Keratinocyte (primary cell): ENCODE measurements at places on chromosomes 7 and 10.

GRCh38 chr10:51705774-51706173 lies 6.4 kb upstream of the CSTF2T start:
- no peak overlapping the region for H3K4me3 ChIP-seq
- H3K36me3 ChIP-seq, result no peaks in the 10 kb centered on the region
- DNase-seq, result no peak
- H3K27me3 ChIP-seq, result no peaks in the 10 kb centered on the region

DNA sequence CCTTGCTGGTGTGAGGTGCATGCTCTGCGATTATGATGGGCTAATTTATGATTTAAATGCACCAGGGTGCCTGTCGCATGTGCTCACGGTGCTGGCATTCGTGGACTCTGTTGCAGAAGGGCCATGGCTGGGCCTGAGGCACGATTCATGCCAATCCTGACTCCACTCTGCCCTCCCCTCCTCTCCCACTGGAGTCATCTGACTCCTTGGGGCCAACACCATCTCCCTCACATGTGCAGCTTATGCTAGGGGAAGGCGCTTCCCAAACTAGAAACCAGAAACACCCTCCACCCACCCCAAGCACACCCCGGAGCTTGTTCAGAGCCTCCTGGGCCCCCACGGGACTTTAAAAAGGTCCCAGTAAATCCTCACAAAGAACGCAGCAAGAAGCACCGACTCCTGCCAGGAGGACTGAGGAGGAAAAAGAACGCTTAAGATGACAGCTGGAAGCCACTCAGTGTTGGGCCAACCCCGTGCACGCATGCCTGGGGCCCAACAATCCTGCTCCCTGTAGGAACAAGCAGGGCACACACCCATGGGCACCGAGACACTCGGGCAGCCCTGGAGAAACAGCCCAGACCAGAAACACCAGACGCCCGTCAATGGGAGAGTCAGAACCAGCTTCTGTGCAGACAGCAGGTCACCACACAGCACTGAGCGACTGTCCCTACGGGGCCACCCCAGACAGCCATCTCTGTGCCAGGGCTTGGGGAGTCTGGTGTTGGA lies 14.1 kb downstream of the BRI3 start:
- no peak overlapping the region for H3K4me3 ChIP-seq
- H3K27ac ChIP-seq, result no peak overlapping the region
- DNase-seq, result no peak
- peaks cover 34% of the 10 kb centered on the region for H3K36me3 ChIP-seq

- H3K4me1 ChIP-seq, result no peaks in the 10 kb centered on the region
- no peaks in the 10 kb centered on the region for H3K36me3 ChIP-seq
- DNase-seq, result no peak
- H3K27ac ChIP-seq, result no peak overlapping the region
These were observed 115.8 kb upstream of the SORCS1 start for GRCh38 chr10:107280293-107280692.

GRCh38 chr10:43667761-43668386 lies 19.2 kb upstream of the ZNF32 start:
- H3K27me3 ChIP-seq, result peaks cover 13% of the 10 kb centered on the region
- no peak overlapping the region for H3K27ac ChIP-seq
- DNase-seq, result no peak
- no peak overlapping the region for H3K4me3 ChIP-seq

DNA sequence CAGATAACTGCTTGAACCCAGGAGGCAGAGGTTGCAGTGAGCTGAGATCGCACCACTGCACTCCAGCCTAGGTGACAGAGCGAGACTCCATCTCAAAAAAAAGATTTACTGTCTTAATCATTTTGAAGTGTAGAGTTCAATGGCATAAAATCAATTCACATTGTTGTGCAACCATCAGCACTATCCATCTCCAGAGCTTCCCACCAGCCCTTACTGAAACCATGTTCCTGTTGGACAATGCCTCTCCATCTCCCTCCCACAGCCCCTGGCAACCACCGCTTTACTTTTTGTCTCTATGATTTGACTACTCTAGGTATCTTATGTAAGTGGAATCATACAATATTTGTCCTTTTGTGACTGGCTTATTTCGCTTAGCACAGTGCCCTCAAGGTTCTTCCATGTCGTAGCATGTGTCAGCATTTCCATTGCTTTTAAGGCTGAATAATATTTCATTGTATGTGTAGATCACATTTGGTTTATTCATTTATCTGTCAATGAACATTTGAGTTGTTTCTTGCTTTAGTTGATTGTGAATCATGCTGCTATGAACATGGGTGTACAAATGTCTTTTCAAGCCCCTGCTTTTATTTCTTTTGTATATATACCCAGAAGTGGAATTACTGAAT lies 33.1 kb downstream of the NACAD start:
- H3K27ac ChIP-seq, result no peak overlapping the region
- H3K36me3 ChIP-seq, result peaks cover 8% of the 10 kb centered on the region
- no peak for DNase-seq
- no peak overlapping the region for H3K4me3 ChIP-seq

- no peaks in the 10 kb centered on the region for H3K27me3 ChIP-seq
- no peak overlapping the region for H3K4me3 ChIP-seq
- H3K36me3 ChIP-seq, result peaks cover 16% of the 10 kb centered on the region
- no peak for DNase-seq
- no peak overlapping the region for H3K27ac ChIP-seq
These were observed 10.5 kb downstream of the DAGLB start for GRCh38 chr7:6437251-6437650.

- no peaks in the 10 kb centered on the region for H3K36me3 ChIP-seq
- H3K4me1 ChIP-seq, result no peaks in the 10 kb centered on the region
- peaks cover 4% of the 10 kb centered on the region for H3K27me3 ChIP-seq
These were observed 535.9 kb downstream of the TFEC start for GRCh38 chr7:115494529-115495147.

DNA sequence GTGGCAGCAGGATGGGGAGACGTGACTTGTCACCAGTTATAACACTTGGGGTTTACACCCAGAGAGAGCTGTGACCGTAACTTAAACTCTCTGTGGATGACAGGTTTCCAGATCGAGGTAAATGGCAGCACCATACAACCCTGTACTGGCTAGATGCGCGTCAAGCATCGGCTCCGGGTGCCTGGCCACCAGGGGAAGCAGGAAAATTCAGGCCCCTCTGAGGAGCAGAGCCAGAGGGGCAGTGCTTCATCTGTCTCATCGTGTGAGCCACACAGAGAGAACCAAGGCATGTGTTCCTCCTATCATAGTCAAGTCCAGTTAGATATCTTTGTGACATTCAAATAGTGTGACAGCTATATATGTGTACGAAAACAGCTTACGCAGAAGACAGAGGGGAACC lies 652.2 kb upstream of the FOXK1 start:
- no peak overlapping the region for H3K4me3 ChIP-seq
- no peak overlapping the region for H3K27ac ChIP-seq
- H3K36me3 ChIP-seq, result no peaks in the 10 kb centered on the region
- DNase-seq, result no peak

DNA sequence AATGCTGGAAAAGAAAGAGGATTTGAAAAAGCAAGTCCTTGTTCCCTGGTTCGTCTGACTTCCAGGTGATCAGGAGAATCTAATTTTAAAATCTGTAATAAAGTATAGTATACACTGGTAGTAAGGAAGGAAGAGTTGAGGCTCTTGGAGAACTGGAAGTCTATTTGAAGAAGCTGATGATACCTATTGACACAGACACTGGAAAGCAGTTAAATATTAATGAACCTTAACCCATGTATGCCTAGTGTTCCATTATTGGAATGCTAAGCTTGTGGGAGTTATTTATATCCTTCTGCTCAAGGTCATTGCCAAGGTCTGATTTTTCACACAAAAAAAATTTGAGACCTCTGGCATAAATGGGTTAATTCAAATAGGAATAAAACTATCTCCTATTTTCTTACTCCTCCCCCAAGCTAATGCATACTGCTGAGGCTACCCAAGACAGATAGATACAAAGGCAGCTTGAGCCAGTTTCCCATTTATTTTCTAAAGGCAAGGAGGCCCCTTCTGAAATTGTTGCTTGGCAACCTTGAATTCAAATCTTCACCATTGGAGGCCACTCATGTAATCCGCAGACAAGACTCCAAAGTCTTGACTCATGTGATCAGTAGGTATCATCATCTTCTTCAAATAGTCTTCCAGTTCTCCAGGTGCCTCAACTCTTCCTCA lies 110.2 kb downstream of the FZD1 start:
- no peak overlapping the region for H3K27ac ChIP-seq
- DNase-seq, result no peak

- H3K4me3 ChIP-seq, result no peak overlapping the region
- H3K4me1 ChIP-seq, result peaks cover 20% of the 10 kb centered on the region
- no peak overlapping the region for H3K27ac ChIP-seq
- H3K27me3 ChIP-seq, result no peaks in the 10 kb centered on the region
- peaks cover 16% of the 10 kb centered on the region for H3K36me3 ChIP-seq
- no peak for DNase-seq
These were observed 40.6 kb downstream of the SH3PXD2A start for GRCh38 chr10:103814626-103815370.

- no peak for DNase-seq
- no peak overlapping the region for H3K4me3 ChIP-seq
- no peaks in the 10 kb centered on the region for H3K27me3 ChIP-seq
- no peaks in the 10 kb centered on the region for H3K36me3 ChIP-seq
- no peak overlapping the region for H3K27ac ChIP-seq
- peaks cover 17% of the 10 kb centered on the region for H3K4me1 ChIP-seq
These were observed 191.7 kb upstream of the C7orf33 start for GRCh38 chr7:148398844-148399365.

GRCh38 chr10:78781251-78781913 lies 287.4 kb upstream of the ZMIZ1 start:
- H3K27me3 ChIP-seq, result peaks cover 9% of the 10 kb centered on the region
- no peak for DNase-seq
- H3K4me1 ChIP-seq, result no peaks in the 10 kb centered on the region
- H3K36me3 ChIP-seq, result no peaks in the 10 kb centered on the region
- no peak overlapping the region for H3K27ac ChIP-seq

DNA sequence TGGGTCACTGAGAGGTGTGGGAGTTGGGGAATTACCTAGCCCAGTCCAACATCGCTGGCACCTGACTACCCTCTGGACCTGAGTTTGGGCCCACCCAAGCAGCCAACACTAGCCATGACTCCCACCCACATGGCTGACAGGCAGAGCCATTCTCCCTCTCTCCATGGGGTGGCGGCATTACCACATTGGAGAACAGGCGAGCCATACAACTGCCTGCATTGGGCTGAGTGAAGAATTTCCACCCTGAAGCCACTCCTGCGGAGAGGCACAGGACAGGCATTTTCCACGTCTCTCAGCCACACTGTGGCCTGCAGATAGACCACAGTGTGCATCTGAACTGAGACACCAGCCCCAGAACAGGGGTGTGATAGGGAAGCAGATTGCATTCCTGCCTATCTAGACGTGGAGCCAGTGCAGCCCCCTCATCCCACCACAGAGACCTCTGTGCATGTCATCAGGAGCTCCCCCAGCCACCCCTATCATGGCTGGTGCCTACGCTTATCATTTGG lies 58.2 kb upstream of the ANTXRL start:
- H3K4me1 ChIP-seq, result peaks cover 7% of the 10 kb centered on the region
- H3K4me3 ChIP-seq, result no peak overlapping the region
- H3K27me3 ChIP-seq, result peaks cover 9% of the 10 kb centered on the region
- no peak for DNase-seq
- H3K36me3 ChIP-seq, result no peaks in the 10 kb centered on the region
- H3K27ac ChIP-seq, result no peak overlapping the region

GRCh38 chr7:75920431-75921161 lies 5.6 kb downstream of the POR start:
- no peak for DNase-seq
- no peak overlapping the region for H3K4me3 ChIP-seq
- peaks cover 7% of the 10 kb centered on the region for H3K4me1 ChIP-seq
- H3K36me3 ChIP-seq, result peaks cover 3% of the 10 kb centered on the region

GRCh38 chr10:96513305-96513697 lies 425 bp downstream of the TLL2 start:
- H3K4me3 ChIP-seq, result peak overlapping the region; percentile 60
- no peaks in the 10 kb centered on the region for H3K36me3 ChIP-seq
- no peak for DNase-seq
- H3K27me3 ChIP-seq, result peaks cover 15% of the 10 kb centered on the region

- no peaks in the 10 kb centered on the region for H3K27me3 ChIP-seq
- H3K4me1 ChIP-seq, result no peaks in the 10 kb centered on the region
- no peak overlapping the region for H3K27ac ChIP-seq
- no peaks in the 10 kb centered on the region for H3K36me3 ChIP-seq
These were observed 672.2 kb upstream of the LRRN3 start for GRCh38 chr7:110418659-110419280.

DNA sequence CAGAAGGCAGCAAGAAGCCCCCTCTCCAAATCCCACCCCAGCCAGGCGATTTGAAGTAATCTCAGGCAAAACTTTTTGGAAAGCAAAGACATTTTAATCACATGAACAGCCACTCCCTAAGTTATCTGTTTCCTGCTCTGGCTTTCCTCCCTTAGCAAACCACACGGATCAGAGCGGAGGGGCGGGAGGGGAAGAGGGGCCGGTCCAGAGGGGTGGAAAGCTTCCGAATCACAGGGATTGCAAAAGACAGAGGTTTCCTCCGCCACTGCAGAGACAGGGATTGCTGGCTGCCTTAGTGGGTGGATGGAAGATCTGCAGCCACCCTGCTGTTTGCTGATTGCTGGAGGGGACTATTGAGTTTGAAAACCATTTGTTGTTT lies 41.2 kb downstream of the ZCCHC24 start:
- DNase-seq, result no peak
- no peak overlapping the region for H3K4me3 ChIP-seq
- H3K27ac ChIP-seq, result no peak overlapping the region
- H3K27me3 ChIP-seq, result no peaks in the 10 kb centered on the region
- no peaks in the 10 kb centered on the region for H3K4me1 ChIP-seq
- H3K36me3 ChIP-seq, result no peaks in the 10 kb centered on the region

- no peak overlapping the region for H3K4me3 ChIP-seq
- H3K27me3 ChIP-seq, result no peaks in the 10 kb centered on the region
- peaks cover 15% of the 10 kb centered on the region for H3K4me1 ChIP-seq
- DNase-seq, result no peak
These were observed 254.9 kb downstream of the SNX10 start for GRCh38 chr7:26546508-26547053.

- peaks cover 55% of the 10 kb centered on the region for H3K27me3 ChIP-seq
- H3K4me1 ChIP-seq, result no peaks in the 10 kb centered on the region
- H3K4me3 ChIP-seq, result no peak overlapping the region
- DNase-seq, result no peak
- H3K36me3 ChIP-seq, result no peaks in the 10 kb centered on the region
These were observed 483 bp downstream of the GDF10 start for GRCh38 chr10:47300429-47300931.

DNA sequence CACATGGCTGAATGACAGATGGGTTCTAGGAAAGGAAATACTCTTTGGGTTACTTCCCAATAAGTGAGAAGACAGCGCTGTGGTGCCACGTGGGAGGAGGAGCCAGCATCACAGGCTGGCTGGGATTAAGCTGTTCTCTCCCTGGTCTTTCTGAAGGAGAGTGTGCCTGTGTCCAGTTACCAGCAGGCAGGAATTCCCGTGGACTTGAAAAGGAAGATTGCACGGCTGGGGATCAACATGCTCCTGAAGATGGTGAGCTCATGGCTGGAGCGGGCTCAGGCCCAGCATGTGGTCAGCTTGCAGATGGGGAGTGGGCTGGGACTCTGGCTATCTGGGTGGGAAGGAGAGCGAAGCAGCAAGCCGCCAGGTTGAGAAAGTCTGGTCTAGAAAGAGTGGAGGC lies 8.1 kb downstream of the ADCK2 start:
- DNase-seq, result no peak
- H3K27me3 ChIP-seq, result no peaks in the 10 kb centered on the region
- no peak overlapping the region for H3K4me3 ChIP-seq

- H3K27ac ChIP-seq, result no peak overlapping the region
- H3K27me3 ChIP-seq, result no peaks in the 10 kb centered on the region
- no peak overlapping the region for H3K4me3 ChIP-seq
- DNase-seq, result no peak
- peaks cover 14% of the 10 kb centered on the region for H3K4me1 ChIP-seq
- no peaks in the 10 kb centered on the region for H3K36me3 ChIP-seq
These were observed 36.2 kb upstream of the CCDC7 start for GRCh38 chr10:32409741-32410140.
